ENCODE measurements at places on chromosomes 2 and 18.

- no peak for DNase-seq
These were observed 99.4 kb upstream of the PKDCC start for GRCh38 chr2:41948397-41948763.

GRCh38 chr2:26347286-26347865 is 787 bp upstream of the ADGRF3 start:
- no peak for DNase-seq

DNA sequence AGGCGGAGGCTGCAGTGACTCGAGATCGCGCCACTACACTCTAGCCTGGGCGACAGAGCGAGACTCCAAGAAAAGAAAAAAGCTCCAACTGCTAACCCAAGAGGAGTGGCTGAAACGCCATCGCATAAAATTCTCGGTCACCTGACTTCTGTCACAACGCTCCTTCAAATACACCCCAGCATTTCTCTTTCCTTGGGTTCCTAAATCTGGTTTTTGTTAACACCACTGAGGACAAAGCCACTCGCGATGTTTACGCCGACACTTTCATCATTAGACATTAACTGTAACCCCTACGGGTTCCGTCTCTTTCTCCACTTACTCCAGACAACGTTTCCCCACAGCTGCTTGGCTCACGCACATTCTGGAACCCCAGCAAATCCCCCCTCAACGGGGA is 679 bp downstream of the CLK1 start:
- DNase-seq, result no peak

- DNase-seq, result no peak
These were observed 1.4 kb downstream of the FAM117B start for GRCh38 chr2:202636213-202636513.

GRCh38 chr2:168182550-168183249 is 64.7 kb downstream of the STK39 start:
- no peak for DNase-seq

- peak; percentile 65 for DNase-seq
These were observed 573 bp downstream of the PAIP2B start for GRCh38 chr2:71226096-71226964.

DNA sequence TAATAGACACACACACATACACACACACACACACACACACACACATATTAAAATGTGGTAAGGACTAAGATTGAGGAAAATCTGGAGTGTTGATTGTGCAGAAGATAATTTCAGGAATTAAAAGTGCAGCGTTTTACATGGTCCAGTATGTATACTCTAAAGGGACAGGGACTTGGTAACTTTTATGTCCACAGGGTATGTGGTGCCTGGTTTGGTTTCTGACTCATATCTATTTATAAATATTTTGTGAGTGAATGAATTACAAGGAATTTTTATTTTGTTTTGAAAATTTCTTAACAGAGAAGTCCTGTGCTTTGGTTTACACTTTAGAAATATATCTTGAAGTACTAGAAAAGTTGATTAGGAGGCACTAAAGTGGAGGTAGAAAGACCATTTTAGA is 287.7 kb upstream of the NXPH2 start:
- DNase-seq, result no peak

GRCh38 chr2:129619471-129619870 is 360.0 kb upstream of the RAB6C start:
- DNase-seq, result no peak

DNA sequence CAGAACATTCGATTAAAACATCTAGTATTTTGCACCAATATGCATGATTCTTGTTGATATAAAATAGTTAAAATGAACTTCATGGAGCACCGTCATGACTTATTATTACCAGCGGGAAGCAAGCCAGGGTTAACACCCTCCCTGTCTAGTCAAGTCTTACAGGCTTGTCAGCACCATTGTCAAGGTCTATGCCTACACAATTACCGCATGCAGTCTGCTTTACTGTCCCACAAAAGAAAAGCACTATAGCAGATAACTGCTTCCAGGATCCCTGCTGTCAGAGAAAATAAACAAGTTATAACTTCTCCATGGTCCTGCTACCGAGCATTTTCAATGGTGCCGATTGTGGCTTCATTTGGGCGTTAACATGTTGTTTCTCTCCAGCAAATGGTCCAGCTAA is 968.0 kb upstream of the FAM98A start:
- DNase-seq, result no peak

DNA sequence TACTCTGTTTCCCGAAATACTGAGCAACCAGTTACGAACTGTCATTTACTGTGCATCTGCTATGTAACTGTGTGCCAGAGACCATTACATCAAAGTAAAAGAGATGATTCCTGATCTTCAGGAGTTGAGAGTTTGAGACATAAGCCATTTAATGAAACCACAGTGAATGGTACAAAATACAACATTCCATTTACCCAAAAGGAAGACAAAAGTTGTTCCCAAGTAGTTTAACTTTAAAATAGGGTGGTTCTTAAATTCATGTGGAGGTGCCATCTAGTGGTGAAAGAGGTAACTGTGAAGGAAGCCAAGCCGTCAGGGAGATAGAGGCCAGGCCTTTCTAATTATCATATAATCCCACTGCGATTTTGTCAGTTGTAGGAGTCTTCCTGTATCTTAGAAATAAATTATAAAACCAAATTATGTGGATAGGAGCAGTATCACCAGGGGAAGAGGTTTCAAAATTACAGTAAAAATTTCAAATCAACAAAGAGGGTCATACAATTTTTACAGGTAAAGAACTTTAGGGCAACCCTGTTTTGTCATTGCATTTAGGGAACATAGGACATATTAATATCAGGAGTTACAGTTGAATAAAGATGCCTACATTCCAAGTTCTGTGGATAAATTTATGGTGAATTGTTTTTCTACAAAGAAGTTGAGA is 67.7 kb downstream of the EPAS1 start:
- DNase-seq, result no peak

- no peak for DNase-seq
These were observed 184.0 kb downstream of the PDE11A start for GRCh38 chr2:177888581-177888980.

- DNase-seq, result no peak
These were observed 1.1 kb upstream of the DUSP2 start for GRCh38 chr2:96146153-96146880.

- DNase-seq, result no peak
These were observed 102.9 kb downstream of the BABAM2 start for GRCh38 chr2:27993402-27993787.

DNA sequence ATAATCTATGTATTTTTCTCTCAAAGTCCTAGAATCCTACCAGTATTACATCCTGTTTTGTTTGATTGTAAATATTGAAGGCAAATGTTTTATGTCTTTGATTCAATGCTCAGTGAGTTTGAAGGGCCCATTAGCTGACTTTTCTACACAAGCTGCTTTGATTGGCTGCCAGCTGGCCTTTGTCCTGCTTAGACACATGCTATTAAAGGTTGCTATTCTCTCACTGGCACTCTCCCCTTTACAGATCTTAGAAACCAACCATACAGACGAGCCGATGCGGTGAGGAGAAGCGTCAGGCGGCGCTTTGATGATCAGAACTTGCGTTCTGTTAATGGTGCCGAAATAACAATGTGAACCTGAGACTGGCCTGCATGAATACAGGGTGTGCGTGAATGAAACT is 69.7 kb downstream of the PRPF40A start:
- no peak for DNase-seq

DNA sequence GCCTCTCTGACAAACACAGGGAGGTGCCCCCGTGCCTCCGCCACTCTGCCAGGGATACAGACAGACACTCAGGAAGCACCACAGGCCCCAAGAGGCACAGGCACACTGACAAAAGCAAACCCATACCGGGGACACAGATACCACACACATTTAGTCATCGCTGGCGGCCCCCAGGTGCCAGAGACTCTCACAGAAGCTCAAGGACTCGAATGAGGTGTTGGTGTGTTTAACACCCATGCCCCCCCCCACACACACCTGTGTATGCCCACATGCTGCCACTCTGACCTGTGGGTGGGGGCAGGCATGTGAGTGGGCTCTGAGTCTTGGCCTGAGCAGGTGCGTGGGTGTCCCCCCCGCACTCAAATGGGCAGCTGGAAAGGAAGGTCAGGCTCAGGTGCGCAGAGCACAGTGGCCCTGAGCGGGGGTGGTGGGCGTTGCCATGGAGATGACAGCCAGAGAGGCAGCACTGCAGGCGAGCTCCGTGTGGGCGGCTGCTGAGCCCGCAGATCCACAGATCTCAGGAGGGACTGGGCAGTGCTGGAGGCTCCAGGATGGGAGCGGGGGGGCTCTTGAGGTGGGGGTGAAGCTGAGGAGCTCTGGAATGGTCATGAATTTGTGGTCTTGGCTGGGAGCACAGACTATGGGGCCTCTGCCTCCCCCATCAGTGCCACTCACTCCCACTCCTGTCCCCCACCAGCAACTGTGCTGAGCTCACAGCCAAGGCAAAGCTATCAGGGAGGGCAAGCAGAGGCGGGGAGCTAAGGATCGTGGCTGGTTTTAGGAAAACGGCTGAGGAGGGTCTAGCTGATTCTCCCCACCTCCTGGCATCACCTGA is 73.9 kb upstream of the TAF1B start:
- DNase-seq, result peak; percentile 65

DNA sequence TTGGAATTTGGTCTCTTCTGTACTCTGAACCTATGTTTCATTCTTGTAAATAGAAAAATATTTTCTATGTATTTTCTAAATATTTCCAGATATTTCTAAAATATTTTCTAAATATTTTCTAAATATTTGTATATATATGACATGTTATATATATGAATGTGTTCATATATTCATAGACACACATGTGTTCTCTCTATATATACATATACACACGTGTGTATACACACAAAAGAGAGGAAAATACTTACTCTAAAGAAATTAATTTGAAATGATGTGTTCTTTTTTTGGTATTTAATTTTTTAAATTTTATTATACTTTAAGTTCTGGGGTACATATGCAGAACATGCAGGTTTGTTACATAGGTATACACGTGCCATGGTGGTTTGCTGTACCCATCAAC is 589.6 kb downstream of the LRRTM4 start:
- no peak for DNase-seq

DNA sequence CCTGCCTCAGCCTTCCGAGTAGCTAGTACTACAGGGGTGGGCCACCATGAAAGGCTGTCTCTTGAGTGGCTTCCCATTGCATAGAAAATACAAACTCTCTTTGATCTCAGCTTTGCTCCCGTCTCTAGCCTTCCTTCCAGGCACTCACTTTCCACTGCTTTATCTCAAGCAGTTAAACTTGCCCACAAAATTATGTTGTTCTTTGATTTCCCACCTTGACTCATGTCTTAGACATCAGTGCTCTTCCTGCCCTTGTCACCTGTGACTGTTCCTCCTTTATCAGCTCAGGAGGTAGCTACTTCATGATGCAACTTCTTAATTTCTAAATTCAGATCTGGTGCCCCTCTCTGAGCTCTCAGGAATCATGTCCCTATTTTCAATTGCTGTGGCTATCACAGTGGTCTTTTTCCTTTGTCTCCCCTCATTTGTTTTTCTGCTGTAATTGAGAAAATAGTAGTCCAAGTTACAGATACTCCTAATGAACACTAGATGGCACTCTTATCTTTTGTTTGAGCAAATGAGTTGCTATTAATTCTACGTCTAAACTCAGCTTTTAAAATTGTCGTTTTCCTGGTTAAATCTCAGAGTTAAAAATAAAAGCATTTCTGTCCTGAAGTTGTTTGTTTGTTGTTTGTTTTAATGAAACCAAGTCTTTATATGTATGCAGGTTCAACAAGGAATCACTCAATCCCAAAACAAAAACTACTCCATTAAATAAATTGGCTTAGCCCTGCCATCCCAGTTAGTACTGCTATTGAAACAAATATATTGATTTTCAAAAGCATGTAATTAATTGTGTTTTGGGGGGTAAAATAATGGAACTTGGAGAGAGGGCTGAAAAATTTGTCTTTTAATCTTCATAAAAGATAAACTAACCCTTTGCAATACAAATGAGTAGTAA is 46.9 kb upstream of the GREB1L start:
- DNase-seq, result no peak

DNA sequence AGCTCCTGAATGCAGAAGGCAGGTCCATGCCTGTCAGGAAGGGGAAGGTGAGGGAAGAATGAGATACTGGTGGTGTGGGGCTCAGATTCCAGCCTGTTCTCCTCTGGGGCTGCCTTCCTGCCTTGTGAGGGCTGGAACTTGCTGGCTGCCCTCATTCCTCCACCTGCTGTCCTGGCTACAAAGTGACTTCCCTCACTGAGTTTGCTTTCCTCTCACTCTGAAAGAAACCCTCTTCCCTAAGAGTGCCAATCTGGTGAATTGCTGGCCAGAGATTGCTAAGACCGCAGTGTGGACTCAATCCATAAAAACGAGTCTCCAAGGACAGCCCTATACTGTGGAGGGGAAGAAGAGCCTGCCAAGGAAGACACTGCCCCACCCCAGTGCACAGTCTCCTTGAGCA is 664.4 kb upstream of the HS6ST1 start:
- no peak for DNase-seq

DNA sequence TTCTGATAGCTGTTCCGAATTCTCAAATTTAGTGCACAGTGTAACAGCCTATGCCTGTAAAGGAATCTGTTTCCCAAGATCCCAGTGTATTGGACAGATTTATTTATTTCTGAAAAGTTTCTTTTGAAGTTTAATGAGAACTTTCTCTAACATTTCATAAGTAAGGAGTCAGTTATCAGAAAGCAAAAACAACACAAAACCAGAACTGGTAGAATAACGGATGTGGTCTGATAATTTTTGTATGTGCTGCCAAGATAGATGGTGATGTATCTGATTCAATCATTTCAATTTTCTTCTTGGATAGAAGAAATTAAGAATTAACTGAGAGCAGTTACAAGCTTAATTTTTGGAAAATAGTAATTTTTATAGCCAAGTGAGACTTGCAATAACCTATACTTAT is 374.3 kb downstream of the SOCS6 start:
- no peak for DNase-seq

DNA sequence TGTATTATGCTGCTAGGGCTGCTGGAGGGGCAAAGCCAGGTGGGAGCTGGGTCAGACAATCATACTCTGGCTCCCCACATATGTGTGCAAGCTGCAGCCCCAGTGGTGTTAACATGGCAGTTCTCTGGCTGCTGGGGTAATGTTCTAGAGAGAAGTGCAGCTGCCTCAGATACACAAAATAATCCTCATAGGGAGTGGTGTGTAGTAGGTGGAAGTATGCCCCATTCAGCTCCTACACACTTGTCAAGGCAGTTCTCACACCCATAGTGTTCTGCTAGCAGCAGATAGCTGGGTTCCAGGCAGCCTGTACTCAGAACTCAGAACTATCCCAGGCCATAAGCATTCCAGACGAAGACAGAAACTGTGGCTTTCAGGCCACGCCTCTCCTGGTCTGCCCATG is 87.9 kb upstream of the NT5C1B start:
- no peak for DNase-seq

- no peak for DNase-seq
These were observed 42.7 kb downstream of the VSNL1 start for GRCh38 chr2:17583166-17583565.

DNA sequence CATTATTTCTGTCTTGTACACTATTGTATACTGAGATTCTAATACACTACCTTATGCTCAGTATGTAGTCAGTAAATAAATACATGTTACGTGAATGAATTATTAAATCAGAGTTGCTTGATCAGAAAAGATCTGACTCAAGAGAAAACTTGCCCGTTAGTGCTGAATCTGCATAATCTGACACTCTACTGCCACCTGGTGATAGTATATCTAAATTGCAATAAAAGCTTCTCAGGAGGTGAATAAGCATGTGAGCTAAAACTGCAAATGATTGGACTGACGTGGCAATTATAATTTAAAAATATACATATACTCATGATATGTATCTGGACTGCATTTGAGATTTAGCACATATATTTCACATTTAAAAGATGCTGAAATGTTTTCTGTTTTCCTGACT is 70.4 kb downstream of the KIAA1328 start:
- no peak for DNase-seq

- DNase-seq, result no peak
These were observed 272.9 kb upstream of the NRP2 start for GRCh38 chr2:205409411-205409810.

- DNase-seq, result no peak
These were observed 11.4 kb upstream of the CETN1 start for GRCh38 chr18:568731-569130.

All from glutamatergic neuron (in vitro differentiated cells).